ENCODE measurements at places on chromosomes 1 and 21.

DNA sequence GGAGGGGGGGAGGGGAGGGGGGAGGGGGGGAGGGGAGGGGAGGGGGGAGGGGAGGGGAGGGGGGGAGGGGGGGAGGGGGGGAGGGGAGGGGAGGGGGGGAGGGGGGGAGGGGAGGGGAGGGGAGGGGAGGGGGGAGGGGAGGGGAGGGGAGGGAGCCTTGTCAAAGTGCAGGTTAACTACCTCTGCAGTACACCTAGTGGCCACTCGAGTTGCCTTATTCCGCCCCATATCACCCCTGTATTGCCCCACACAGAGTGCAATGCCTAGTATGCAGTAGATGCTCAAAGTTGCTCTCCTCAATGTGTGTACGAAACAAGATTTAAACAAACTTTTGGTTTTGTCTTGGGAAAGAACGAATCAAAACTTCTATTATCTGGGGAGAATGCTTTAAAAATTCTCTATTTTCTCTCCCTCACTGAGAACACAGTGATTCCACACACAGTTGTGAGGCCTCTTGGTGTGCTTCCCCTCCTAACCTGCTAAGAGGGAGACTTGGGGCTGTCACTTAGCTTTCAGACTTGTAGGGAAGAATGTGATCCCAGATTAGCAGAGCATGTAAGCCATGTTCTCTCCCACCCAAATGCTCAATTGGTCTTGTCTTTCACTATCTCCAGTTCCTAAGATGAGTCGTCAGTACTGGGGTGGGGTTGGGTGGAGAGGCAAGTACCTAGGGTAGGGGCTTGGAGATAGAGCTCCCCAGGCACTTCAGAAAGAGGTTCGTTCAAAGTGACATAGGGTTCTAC, 79.7 kb upstream of the MAP10 start:
- H3K36me3 ChIP-seq = no peaks in the 10 kb centered on the region
- no peaks in the 10 kb centered on the region for H3K4me1 ChIP-seq
- H3K4me3 ChIP-seq = no peak overlapping the region
- no peaks in the 10 kb centered on the region for H3K27me3 ChIP-seq
- DNase-seq = no peak

GRCh38 chr1:169451218-169451824, 24.0 kb upstream of the CCDC181 start:
- DNase-seq = no peak
- H3K4me1 ChIP-seq = no peaks in the 10 kb centered on the region
- no peaks in the 10 kb centered on the region for H3K36me3 ChIP-seq
- H3K27me3 ChIP-seq = no peaks in the 10 kb centered on the region

DNA sequence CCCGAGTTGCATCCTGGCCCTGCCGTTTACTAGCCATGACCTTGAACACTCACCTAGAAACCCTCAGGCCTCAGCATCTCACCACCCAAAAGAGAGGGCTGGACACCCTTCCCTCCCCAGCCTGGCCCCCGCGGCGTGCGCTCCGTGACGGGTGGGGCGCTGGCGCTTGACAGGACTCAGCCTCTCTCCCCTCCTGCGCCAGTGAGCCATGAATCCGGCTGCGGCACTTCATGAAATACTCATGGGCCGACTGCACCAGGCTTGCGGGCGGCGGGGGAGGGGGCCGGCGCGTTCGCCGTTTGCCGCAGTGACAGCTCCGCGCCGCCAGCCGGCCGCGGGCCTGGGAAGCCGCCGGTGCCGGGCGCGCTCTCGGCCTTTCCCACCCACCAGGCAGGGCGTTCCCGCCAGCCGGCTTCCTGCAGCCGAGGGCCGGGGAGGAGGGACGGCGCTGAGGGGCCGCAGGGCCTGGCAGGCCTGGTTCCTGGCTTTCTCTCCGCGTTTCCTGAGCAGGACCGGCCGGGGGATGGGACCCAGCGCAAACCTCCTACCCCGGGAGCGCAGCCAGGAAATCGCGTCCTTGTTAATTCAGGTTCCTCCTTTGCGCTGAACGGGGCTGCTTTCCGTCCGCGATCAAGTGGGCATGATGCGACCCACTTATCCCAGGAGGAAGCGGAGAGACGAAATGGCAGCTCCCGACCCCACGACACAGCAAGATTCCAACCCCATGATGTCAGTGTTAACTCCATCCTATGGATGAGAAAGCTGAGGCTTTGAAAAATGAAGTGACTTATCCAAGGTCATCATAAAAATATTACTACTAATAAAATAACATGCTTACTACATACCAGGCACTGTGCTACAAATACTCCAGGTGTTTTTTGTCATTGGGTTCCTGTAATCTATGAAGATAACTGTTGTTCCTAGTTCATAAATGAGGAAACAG, 9.1 kb upstream of the LUZP1 start:
- no peaks in the 10 kb centered on the region for H3K4me1 ChIP-seq
- H3K27ac ChIP-seq = peak overlapping the region; percentile 67
- peak; percentile 57 for DNase-seq
- H3K27me3 ChIP-seq = no peaks in the 10 kb centered on the region
- H3K36me3 ChIP-seq = no peaks in the 10 kb centered on the region

- no peak for DNase-seq
- no peaks in the 10 kb centered on the region for H3K36me3 ChIP-seq
- no peak within 1 kb of the TSS for H3K27ac ChIP-seq
- H3K4me3 ChIP-seq = no peak within 1 kb of the TSS
- H3K4me1 ChIP-seq = peaks cover under 1% of the 10 kb centered on the region
- H3K27me3 ChIP-seq = no peaks in the 10 kb centered on the region
These were observed at the start of gene CTXND2 for GRCh38 chr1:150887018-150887417. Gene CTXND2 (plus strand): TSS chr1:150887136. CDS start chr1:150912315, 25,179 bp downstream.

- H3K27ac ChIP-seq = no peak overlapping the region
- no peak overlapping the region for H3K4me3 ChIP-seq
- no peaks in the 10 kb centered on the region for H3K27me3 ChIP-seq
- no peak for DNase-seq
These were observed 208.2 kb downstream of the BACH1 start for GRCh38 chr21:29506947-29507346.

GRCh38 chr1:6454856-6455751, 10.9 kb downstream of the TNFRSF25 start:
- peaks cover 14% of the 10 kb centered on the region for H3K36me3 ChIP-seq
- H3K4me3 ChIP-seq = no peak overlapping the region
- no peak overlapping the region for H3K27ac ChIP-seq

DNA sequence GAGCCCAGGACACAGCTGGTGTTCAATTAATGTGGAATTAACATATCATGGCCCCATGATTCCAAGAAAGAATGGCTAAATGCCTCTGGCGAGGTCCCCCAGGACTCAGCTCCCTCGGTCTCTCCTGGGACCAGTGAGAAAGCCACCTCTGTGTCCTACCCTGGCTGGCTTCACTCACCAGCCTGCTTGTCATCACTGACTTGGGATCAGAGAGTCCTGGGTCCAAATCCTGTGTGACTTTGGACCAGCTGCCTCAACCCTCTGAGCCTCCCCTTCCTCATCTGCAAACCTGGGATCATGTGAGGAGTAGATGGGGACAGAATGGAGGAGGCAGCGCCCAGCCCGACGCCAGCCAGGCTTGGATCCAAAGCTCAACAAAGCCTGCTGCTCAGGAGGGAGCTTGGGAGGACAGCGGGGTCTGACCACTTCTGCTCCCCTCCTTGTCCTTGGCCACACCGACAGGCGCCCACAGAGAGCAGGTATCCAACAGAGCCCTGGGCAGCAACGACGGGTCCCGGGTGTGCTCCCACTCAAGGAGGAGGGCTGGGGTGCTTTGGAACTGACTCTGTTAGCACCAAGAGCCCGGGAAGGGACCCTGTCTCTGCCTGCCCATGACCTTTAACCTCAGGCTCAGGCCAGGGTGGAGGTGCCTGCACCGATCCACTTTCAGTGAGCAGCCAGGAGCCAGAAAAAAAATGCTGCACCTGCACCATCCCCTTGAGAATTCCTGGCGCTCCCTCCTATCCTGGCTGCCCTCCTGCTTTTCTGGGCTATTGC, 3.2 kb downstream of the SH2D5 start:
- H3K27me3 ChIP-seq = no peaks in the 10 kb centered on the region
- no peak for DNase-seq
- peaks cover 16% of the 10 kb centered on the region for H3K4me1 ChIP-seq
- no peaks in the 10 kb centered on the region for H3K36me3 ChIP-seq
- no peak overlapping the region for H3K27ac ChIP-seq

- H3K4me3 ChIP-seq = no peak overlapping the region
- no peaks in the 10 kb centered on the region for H3K27me3 ChIP-seq
- no peak for DNase-seq
- no peaks in the 10 kb centered on the region for H3K4me1 ChIP-seq
These were observed 12.3 kb downstream of the STXBP3 start for GRCh38 chr1:108758796-108759195.

- H3K4me3 ChIP-seq = no peak overlapping the region
- no peaks in the 10 kb centered on the region for H3K27me3 ChIP-seq
- DNase-seq = no peak
- no peak overlapping the region for H3K27ac ChIP-seq
These were observed 283.7 kb downstream of the HLX start for GRCh38 chr1:221162939-221163338.

DNA sequence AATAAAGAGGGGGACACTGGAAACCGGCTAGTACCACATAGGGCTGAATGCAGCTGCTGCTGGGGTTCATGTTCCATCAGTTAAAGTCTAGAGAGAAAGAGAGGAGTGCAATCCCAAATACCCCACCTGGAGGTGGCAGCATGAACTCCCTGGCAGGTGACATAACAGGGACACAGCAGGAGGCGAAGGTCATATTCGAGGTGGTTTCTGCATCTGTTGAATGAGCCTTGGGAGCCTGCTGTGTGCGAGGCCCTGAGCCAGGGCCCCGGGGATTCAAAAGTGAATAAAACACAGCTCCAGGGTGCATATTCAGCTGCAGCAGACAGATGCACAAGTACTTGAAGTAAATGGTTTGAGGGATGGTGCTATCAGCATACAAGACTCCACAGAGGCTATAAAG, 456.8 kb downstream of the SETD4 start:
- no peak overlapping the region for H3K4me3 ChIP-seq
- no peaks in the 10 kb centered on the region for H3K27me3 ChIP-seq
- no peak for DNase-seq
- no peaks in the 10 kb centered on the region for H3K36me3 ChIP-seq
- no peaks in the 10 kb centered on the region for H3K4me1 ChIP-seq
- no peak overlapping the region for H3K27ac ChIP-seq

DNA sequence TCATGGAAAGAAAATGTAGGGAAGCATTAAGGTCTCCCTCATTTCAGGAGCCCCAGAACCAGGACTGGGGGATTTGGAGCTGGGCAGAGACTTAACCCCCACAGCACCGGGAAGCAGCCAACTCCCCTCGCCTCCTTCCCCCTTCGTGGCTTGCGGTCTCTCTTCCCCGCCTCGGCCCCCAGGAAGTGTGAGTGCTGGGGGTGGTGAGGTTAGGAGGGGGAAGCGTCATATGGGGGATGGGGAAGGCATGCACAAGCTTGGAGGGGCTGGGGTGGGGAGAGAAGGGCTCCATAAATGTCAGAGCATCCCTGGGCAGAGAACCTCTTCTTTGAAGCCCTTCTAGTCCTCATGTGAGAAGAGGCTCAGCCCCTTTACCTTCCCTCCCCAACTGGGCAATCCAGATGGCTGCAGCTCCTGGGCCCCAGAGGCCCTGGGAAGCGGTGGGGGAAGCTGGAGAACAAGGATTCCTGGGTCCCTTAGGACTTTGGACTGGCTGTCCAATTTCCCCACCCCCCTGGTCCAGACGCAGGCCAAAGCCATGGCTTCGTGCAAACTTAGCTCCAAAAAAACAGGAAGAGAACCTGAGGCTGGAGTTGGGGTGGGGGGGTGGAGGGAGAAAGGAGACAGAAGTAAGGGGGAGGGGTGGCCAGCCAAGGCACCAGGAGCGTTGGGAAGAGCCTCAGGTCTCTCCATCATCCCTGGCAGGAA, 7.8 kb downstream of the ZBTB7B start:
- H3K4me1 ChIP-seq = peaks cover 70% of the 10 kb centered on the region
- H3K27me3 ChIP-seq = no peaks in the 10 kb centered on the region
- no peak overlapping the region for H3K27ac ChIP-seq
- H3K4me3 ChIP-seq = no peak overlapping the region
- no peak for DNase-seq
- H3K36me3 ChIP-seq = no peaks in the 10 kb centered on the region

DNA sequence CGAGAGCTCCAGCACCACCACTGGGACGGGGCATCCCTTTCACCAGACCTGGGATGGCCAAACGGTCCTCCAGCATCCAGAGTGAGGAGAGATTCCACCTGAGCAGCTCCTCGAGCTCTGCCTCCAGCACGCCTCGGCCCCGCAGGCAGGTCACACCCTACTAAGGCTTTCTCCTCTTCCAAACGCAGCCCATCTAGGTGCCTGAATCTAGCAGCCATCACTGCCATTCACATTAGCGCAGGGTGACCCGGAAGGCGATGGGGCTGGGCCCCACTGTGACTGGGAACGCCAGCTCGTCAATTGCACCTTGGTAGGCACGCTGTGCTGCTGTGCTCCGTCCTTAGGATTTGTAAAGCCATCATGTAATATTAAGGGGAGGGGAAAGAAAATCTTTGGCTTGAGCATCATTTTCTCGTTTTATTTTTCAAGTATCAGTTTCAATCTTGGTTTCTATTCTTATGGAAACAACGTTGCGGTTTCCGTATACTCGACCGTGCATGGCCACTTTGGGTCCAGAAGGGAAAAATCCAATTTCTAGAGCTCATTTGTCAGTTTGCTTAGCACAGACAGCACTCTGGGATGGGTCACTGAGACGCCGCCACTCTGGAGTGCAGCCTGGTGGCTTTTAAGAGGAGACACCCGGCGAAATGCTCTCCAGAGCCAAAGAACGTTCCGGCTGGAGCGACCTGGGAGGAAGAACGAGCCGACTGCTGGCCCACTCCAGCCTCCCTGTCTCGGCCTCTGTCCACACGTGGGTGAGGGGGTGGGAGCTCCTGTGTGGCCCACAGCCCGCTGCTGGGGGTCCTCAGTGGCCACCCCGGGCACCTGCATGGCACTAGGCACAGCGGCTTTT, 173.6 kb downstream of the PRDM16 start:
- H3K36me3 ChIP-seq = no peaks in the 10 kb centered on the region
- no peaks in the 10 kb centered on the region for H3K27me3 ChIP-seq
- peaks cover 2% of the 10 kb centered on the region for H3K4me1 ChIP-seq
- H3K4me3 ChIP-seq = no peak overlapping the region
- no peak for DNase-seq
- H3K27ac ChIP-seq = no peak overlapping the region

GRCh38 chr1:115906627-115907026, 65.7 kb upstream of the NHLH2 start:
- H3K4me3 ChIP-seq = no peak overlapping the region
- H3K36me3 ChIP-seq = no peaks in the 10 kb centered on the region
- no peaks in the 10 kb centered on the region for H3K4me1 ChIP-seq
- peaks cover 5% of the 10 kb centered on the region for H3K27me3 ChIP-seq
- no peak overlapping the region for H3K27ac ChIP-seq

GRCh38 chr21:42472521-42472920, 23.5 kb downstream of the RSPH1 start:
- H3K27ac ChIP-seq = no peak overlapping the region
- H3K4me3 ChIP-seq = no peak overlapping the region
- DNase-seq = no peak
- H3K27me3 ChIP-seq = no peaks in the 10 kb centered on the region
- H3K36me3 ChIP-seq = no peaks in the 10 kb centered on the region

- no peaks in the 10 kb centered on the region for H3K36me3 ChIP-seq
- no peak overlapping the region for H3K4me3 ChIP-seq
- H3K27ac ChIP-seq = no peak overlapping the region
- no peaks in the 10 kb centered on the region for H3K4me1 ChIP-seq
These were observed 12.3 kb downstream of the RAVER2 start for GRCh38 chr1:64757213-64757612.

- no peaks in the 10 kb centered on the region for H3K27me3 ChIP-seq
- no peak for DNase-seq
- H3K4me1 ChIP-seq = no peaks in the 10 kb centered on the region
- H3K36me3 ChIP-seq = no peaks in the 10 kb centered on the region
- no peak overlapping the region for H3K27ac ChIP-seq
These were observed 121.5 kb downstream of the COL24A1 start for GRCh38 chr1:86035101-86035500.

GRCh38 chr1:64940025-64940424, 26.3 kb downstream of the JAK1 start:
- no peak overlapping the region for H3K27ac ChIP-seq
- H3K4me1 ChIP-seq = peaks cover 25% of the 10 kb centered on the region
- DNase-seq = no peak
- H3K36me3 ChIP-seq = no peaks in the 10 kb centered on the region
- no peak overlapping the region for H3K4me3 ChIP-seq
